Activated CD8-positive, alpha-beta memory T cell treated with anti-CD3 and anti-CD28 coated beads for 1 hour (primary cell): ENCODE measurements at places on chromosomes 3 and 15.

GRCh38 chr3:133230195-133230594, 169.7 kb upstream of the BFSP2 start:
- DNase-seq = no peak

GRCh38 chr3:86562090-86562489, 428.9 kb downstream of the VGLL3 start:
- DNase-seq = no peak

GRCh38 chr3:2921903-2922302, 188.3 kb downstream of the IL5RA start:
- DNase-seq = no peak

DNA sequence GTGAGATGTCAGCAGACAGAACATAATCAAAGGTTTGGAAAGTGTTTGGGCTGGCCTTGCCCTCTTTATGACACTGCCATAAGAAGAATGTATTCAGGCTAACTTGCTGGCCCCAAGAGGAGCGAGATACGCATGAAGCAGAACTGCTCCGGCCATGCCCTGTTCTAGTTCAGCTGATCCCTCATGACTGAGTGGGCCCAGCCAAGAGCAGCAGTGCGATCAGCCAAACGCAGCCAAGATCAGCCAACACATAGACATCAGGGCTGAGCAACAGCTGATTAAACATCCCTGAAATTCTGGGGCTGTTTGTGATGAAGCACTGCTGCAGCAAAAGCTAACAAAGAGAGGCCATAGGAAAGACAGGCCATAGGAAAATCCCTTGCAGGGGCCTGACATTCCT, 24.1 kb downstream of the POMGNT2 start:
- no peak for DNase-seq

GRCh38 chr3:29741231-29741630, 460.4 kb downstream of the RBMS3 start:
- DNase-seq = no peak

DNA sequence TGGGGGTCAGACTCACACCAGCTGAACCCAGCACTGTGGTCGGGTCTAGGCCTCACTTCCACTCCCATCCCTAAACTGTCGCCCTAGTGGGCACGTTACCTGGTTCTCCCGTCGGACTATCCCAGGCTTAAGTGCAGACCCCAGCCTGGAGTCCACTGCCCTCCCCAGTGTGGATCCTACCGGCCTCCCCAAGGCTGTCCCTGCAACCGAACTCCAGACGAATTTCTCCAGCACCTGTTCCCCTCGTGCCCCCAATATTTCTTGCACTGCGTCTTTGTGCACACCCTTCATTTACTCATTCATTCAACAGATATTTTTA, 26.5 kb downstream of the SLC41A3 start:
- no peak for DNase-seq

DNA sequence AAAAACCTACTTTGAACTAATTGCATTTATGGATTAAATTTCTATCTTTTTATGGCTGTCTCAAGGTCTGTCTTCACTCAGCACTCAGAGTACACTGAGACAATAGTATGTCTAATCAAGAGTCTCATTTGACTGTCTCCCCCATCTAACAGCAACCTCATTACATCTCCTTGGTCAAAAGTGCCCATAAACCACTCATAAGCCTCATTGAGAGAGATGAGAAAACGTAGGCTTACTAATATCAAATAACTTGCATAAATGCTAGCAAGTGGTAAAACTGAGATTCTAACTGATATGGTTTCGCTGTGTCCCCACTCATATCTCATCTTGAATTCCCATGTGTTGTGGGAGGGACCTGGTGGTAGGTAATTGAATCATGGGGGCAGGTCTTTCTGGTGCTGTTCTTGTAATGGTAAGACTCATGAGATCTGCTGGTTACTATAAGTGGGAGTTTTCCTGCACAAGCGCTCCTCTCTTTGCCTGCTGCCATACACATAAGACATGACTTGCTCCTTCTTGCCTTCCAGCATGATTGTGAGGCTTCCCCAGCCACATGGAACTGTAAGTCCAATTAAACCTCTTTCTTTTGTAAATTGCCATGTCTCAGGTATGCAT, 113.9 kb downstream of the TFDP2 start:
- DNase-seq = no peak

- DNase-seq = no peak
Observed at GRCh38 chr3:149462581-149463011, 11.9 kb upstream of the TM4SF4 start.

- DNase-seq = no peak
Observed at GRCh38 chr15:92140796-92141195, 252.9 kb upstream of the ST8SIA2 start.

DNA sequence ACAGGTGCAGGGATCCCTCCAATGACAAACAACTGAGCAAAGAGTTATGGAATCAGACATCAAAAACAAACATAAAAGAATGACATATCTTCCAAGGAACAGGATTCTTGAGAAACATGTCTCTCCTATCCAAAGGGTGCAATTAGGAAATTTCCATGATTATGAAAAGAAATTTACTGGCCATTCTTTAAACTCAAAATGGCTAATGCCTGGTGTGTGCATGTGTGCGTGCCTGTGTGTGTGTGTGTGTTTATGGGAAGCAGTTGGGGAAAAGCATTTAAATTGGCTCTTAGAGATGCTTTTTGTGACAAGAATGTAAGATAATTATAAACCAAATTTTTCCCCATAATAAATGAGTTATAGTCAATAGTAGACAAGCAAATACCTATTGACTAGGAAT, 320.5 kb upstream of the THBS1 start:
- no peak for DNase-seq

- DNase-seq = no peak
Observed at GRCh38 chr3:147246906-147247305, 159.4 kb downstream of the ZIC4 start.

GRCh38 chr3:45131201-45131600, 15.0 kb downstream of the CDCP1 start:
- no peak for DNase-seq

DNA sequence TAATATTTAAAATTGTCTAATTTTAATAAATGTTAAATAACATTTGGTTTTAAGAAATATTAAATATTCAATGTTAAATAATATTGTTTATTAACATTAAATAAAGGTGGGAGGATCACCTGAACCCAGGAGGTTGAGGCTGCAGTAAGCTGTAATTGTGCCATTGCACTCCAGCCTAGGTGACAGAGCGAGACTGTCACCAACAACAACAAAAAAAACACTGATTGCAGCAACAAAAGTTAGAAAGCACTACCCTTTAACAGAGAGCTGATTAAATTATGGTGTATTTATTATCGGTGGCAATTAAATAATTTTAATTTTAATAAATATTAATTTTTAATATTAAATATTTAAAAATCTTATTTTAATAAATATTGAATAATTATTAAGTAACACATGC, 152.1 kb downstream of the ATG7 start:
- DNase-seq = no peak

GRCh38 chr3:107604057-107604822, 81.5 kb downstream of the BBX start:
- DNase-seq = no peak

- DNase-seq = no peak
Observed at GRCh38 chr15:35764661-35765519, 218.9 kb upstream of the DPH6 start.

DNA sequence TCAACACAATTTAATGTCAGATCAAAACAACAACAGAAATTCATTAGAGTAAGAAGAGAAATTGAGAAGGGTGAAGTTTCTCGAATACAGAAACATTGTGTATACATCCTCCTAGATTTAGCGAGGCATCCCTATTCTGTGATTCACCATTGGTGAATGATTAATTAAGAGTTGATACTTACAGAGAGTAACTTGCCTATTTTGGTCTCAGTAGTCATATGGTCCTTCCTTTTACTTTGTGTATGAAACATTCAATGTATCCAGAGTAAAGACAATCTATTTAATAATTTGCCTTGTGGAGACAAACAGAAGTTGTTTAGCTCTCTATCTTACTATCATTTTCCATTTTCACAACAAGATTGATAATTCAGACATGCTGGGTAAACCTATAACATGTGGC, 432.0 kb downstream of the ZPLD1 start:
- DNase-seq = no peak

- DNase-seq = no peak
Observed at GRCh38 chr15:47784820-47785219, 67.5 kb downstream of the SEMA6D start.

GRCh38 chr3:37862219-37862902, 681 bp downstream of the CTDSPL start:
- no peak for DNase-seq

- no peak for DNase-seq
Observed at GRCh38 chr3:17175187-17175807, 290.5 kb downstream of the PLCL2 start.

GRCh38 chr15:49988766-49989165, 130.3 kb downstream of the ATP8B4 start:
- DNase-seq = no peak
